ENCODE measurements at places on chromosomes 7 and 10. TPM values are rescaled to one million over a fixed set of nuclear protein-coding genes. Genes with fewer than 3 reads are reported as not detected.

- H3K36me3 ChIP-seq: peaks cover 5% of the 10 kb centered on the region
- H3K27me3 ChIP-seq: no peaks in the 10 kb centered on the region
- H3K4me1 ChIP-seq: peaks cover 10% of the 10 kb centered on the region
- H3K27ac ChIP-seq: no peak overlapping the region
These were observed 63.0 kb downstream of the VOPP1 start for GRCh38 chr7:55509322-55509721.

DNA sequence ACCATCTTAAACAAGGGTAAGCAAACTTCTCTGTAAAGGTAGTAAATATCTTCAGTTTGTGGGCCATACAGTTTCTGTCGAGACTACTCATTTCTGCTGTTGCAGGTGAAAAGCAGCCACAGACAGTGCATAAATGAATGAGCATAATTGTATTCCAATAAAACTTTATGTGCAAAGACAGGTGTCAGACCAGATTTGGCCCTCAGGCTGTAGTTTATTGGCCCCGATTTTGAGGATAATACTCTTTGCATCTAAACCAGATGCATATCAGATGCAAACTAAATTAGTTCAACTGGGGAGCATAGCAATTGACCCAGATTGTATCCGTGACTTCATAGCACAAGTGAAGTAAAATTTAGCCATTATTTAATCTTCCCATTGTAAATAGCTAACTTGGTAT is 70.0 kb downstream of the SNX10 start:
- H3K27ac ChIP-seq: no peak overlapping the region
- H3K36me3 ChIP-seq: no peaks in the 10 kb centered on the region
- H3K4me1 ChIP-seq: peaks cover 3% of the 10 kb centered on the region
- DNase-seq: no peak
- no peaks in the 10 kb centered on the region for H3K27me3 ChIP-seq

FOXI2 gene
- total RNA-seq: not detected

DNA sequence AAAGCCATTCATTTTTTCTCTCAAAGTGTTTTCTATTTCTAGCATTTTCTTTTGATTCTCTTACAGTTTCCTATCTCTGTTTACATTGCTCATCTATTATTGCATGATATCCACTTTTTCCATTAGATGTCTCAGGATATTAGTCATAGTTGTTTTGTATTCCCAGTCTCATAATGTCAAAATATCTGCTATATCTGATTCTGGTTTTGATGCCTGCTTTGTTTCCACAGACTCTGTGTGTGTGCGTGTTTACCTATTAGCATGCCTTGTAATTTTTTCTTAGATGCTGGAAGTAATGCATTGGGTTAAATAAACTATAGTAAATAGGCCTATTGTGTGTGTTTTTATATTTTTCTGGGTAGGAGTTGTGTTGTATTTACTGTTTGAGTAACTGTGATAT is 1126.3 kb downstream of the SORCS1 start:
- no peaks in the 10 kb centered on the region for H3K27me3 ChIP-seq
- H3K27ac ChIP-seq: no peak overlapping the region
- H3K4me1 ChIP-seq: no peaks in the 10 kb centered on the region
- DNase-seq: no peak
- no peak overlapping the region for H3K4me3 ChIP-seq

FOXP2 gene
- 18.0 TPM for total RNA-seq

PPP1R3C gene
- total RNA-seq: 46.8 TPM

- no peak overlapping the region for H3K27ac ChIP-seq
- no peaks in the 10 kb centered on the region for H3K36me3 ChIP-seq
- no peaks in the 10 kb centered on the region for H3K27me3 ChIP-seq
- no peak overlapping the region for H3K4me3 ChIP-seq
These were observed 356.2 kb upstream of the NFE2L3 start for GRCh38 chr7:25795824-25796235.

GRCh38 chr10:120927352-120927751 is 76.2 kb downstream of the WDR11 start:
- H3K27ac ChIP-seq: no peak overlapping the region
- no peaks in the 10 kb centered on the region for H3K36me3 ChIP-seq
- no peaks in the 10 kb centered on the region for H3K4me1 ChIP-seq
- H3K4me3 ChIP-seq: no peak overlapping the region
- DNase-seq: no peak

- no peaks in the 10 kb centered on the region for H3K27me3 ChIP-seq
- H3K4me3 ChIP-seq: peak overlapping the region; percentile 88
- peaks cover 44% of the 10 kb centered on the region for H3K4me1 ChIP-seq
- H3K36me3 ChIP-seq: peaks cover 41% of the 10 kb centered on the region
- peak overlapping the region; percentile 99 for H3K27ac ChIP-seq
These were observed 6.4 kb upstream of the TNRC18 start for GRCh38 chr7:5429857-5430611.

GRCh38 chr10:133326745-133327650 is 9.7 kb downstream of the CALY start:
- H3K4me1 ChIP-seq: peaks cover 57% of the 10 kb centered on the region
- H3K27me3 ChIP-seq: peaks cover 40% of the 10 kb centered on the region
- H3K36me3 ChIP-seq: peaks cover 13% of the 10 kb centered on the region
- H3K4me3 ChIP-seq: no peak overlapping the region
- DNase-seq: no peak
